ENCODE measurements at places on chromosomes 2 and 18. TPM values are rescaled to one million over a fixed set of nuclear protein-coding genes. Genes with fewer than 3 reads are reported as not detected.

- no peaks in the 10 kb centered on the region for H3K36me3 ChIP-seq
- no peak overlapping the region for H3K4me3 ChIP-seq
- DNase-seq = no peak
- no peaks in the 10 kb centered on the region for H3K27me3 ChIP-seq
- H3K27ac ChIP-seq = no peak overlapping the region
Observed at GRCh38 chr2:120794716-120795115, 59.0 kb downstream of the GLI2 start.

GRCh38 chr2:159637240-159637639 is 20.9 kb upstream of the BAZ2B start:
- no peaks in the 10 kb centered on the region for H3K4me1 ChIP-seq
- H3K36me3 ChIP-seq = no peaks in the 10 kb centered on the region
- DNase-seq = no peak
- no peaks in the 10 kb centered on the region for H3K27me3 ChIP-seq

DNA sequence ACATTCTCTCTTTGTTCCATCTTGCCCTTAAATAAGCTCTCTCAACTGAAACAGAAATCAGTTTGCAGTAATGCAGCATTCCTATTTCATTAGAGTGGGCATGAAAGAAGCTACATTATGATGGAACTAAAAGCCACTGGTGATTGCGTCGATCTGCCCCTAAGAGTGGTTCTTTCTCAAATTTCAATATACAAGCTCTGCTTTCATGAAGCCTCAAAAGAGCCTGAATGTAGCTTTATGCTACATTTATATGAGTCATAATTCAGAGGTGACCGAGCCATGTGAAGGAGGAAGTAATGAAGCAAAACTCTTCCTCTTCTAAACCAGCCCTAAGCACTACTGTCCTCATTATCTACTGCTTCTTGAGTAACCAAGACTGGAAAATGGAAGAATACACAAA is 64.8 kb upstream of the CYTIP start:
- peaks cover 34% of the 10 kb centered on the region for H3K27me3 ChIP-seq
- H3K4me3 ChIP-seq = no peak overlapping the region
- no peak for DNase-seq
- no peaks in the 10 kb centered on the region for H3K36me3 ChIP-seq
- H3K27ac ChIP-seq = no peak overlapping the region

DNA sequence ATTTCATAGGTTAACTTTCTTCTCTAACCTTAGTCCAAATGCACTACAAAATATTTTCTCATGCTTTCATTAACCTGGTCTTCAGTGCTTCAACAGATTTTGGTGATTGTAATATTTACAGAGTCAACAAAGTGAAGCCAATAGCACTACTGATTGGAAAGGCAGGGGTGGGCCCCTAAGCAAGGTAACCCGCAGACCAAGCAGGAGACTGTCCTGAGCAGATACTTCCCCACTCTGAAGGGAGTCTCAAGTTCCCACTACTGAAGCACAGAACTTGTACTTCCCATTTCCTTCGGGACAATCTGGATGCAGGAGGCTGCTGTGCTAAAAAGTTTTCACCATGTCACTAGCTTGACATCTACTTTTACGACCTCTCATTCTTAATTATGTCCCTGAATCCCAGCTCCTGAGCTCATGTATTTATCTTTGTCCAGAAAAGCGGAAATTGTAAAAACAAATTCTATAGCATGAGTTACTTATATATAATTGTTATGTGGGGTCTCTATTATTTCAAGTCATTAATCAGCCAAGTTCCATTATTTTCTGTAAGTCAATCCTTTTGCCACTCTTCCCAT is 311.6 kb upstream of the REV1 start:
- no peak overlapping the region for H3K27ac ChIP-seq
- H3K4me1 ChIP-seq = no peaks in the 10 kb centered on the region
- DNase-seq = no peak
- H3K27me3 ChIP-seq = no peaks in the 10 kb centered on the region
- H3K4me3 ChIP-seq = no peak overlapping the region

- no peaks in the 10 kb centered on the region for H3K36me3 ChIP-seq
- H3K27me3 ChIP-seq = no peaks in the 10 kb centered on the region
- no peak for DNase-seq
- H3K27ac ChIP-seq = no peak overlapping the region
- peaks cover 4% of the 10 kb centered on the region for H3K4me1 ChIP-seq
Observed at GRCh38 chr2:204061241-204061640, 124.7 kb downstream of the ICOS start.

GRCh38 chr2:12043131-12043530 is 296.7 kb downstream of the LPIN1 start:
- H3K27ac ChIP-seq = no peak overlapping the region
- peaks cover 2% of the 10 kb centered on the region for H3K27me3 ChIP-seq
- no peaks in the 10 kb centered on the region for H3K36me3 ChIP-seq
- peaks cover 5% of the 10 kb centered on the region for H3K4me1 ChIP-seq
- no peak for DNase-seq

DNA sequence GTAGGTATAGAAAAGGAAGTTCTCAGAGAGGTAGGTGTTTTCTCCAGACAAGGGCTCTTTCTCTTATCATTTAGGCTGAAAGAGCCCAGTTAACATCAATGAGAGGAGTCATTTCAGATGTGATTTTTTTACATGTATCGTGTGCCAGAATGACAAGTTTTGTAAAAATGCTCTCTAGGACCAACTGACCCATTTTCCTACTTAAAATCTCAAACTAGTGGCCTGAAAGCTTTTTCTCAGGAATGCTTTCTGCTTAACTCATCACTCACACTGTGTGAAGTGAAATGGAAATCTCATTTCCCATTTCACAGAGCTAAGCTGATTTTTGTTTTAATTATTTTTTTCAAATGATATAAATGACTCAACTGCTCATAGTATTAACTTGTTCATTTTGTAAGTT is 128.7 kb upstream of the CYP26B1 start:
- H3K36me3 ChIP-seq = no peaks in the 10 kb centered on the region
- DNase-seq = no peak
- H3K27me3 ChIP-seq = no peaks in the 10 kb centered on the region
- no peak overlapping the region for H3K4me3 ChIP-seq
- no peak overlapping the region for H3K27ac ChIP-seq

DNA sequence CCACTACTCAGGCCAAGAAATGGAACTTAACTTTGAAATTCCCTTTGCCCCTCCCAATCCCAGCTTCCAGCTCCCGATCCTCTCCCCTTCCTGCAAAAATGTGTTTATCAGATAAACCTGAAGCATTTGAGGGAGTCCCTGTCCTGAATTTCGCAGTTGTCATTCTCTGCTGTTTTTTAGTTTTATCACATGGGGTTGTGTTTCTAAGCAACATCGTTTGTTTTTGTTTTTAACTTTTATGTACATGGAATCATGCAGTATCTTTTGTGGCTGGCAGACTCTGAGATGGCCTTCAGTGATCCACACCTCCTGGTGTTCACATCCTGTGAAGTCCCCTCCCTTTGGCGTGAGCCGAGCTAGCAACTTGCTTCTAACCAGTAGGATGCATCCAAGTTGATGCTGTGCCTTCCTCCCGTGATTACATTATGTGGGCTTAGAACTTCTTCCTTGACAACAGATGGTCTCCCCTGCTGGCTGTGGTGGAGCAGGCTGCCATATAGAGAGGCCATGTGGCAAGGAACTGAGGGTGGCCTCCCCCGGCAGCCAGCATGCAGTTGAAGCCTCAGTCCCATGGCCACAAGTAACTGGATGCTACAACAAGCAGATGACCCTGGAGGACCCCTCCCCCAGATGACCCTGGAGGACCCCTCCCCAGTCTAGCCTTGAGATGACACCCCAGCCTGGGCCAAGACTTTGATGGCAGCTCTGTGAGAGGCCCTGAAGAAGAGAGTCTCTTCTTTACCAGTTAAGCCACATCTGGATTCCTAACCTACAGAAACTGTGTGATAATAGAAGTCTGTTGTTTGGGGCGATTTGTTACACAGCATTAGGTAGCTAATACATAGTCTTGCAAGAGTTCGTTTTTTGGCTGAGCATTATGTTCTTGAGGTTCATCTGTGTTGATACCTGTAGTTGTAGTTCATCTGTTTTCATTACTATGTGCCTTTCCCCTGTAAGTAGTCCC is 27.7 kb downstream of the SH3BP4 start:
- H3K27me3 ChIP-seq = no peaks in the 10 kb centered on the region
- no peaks in the 10 kb centered on the region for H3K4me1 ChIP-seq
- no peak overlapping the region for H3K4me3 ChIP-seq
- H3K27ac ChIP-seq = no peak overlapping the region
- no peaks in the 10 kb centered on the region for H3K36me3 ChIP-seq

DNA sequence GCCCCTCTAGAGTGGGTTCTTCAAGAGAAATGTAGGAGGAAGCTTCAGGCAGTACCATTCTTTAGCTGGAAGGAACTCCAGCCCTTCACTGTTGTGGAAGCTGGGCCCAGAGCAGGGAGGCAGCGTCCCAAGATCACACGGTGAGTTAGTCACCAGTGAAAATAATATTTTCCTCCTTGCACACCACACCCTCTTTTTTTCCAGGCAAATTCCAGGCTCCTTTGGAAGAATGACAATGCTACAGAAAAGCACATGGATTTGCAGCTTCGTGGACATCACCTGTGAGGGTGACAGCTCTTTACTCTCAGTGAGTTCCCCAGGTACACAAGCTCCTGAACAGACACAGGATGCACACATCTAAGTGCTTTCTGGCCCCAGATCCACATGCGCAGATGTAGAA is 157.1 kb downstream of the COL6A3 start:
- no peaks in the 10 kb centered on the region for H3K36me3 ChIP-seq
- no peaks in the 10 kb centered on the region for H3K4me1 ChIP-seq
- H3K27me3 ChIP-seq = peaks cover 4% of the 10 kb centered on the region
- no peak for DNase-seq

DNA sequence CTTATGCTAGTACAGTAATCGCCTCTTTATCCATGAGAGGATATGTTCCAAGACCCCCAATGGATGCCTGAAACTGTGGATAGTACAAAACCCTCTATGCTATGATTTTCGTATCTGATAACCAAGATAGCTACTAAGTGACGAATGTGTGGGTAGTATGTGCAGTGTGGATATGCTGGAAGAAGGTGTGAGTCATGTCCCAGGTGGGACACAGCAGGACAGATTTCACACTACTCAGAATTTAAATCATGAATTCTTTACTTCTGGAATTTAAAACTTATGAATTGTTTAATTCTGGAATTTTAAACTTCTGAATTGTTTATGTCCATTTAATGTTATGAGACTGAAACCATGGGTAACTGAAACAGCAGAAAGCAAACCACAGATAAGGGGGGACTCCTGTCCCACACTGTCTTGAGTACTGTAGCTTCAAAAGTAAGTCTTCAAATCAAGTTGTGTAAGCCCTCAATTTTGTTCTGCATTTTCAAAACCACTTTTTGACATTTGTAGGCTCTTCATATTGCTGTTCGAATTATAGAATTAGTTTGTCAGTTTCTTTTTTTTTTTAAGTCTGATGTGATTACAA is 116.0 kb downstream of the LTBP1 start:
- peaks cover 5% of the 10 kb centered on the region for H3K27me3 ChIP-seq
- H3K36me3 ChIP-seq = no peaks in the 10 kb centered on the region
- no peak for DNase-seq
- H3K4me1 ChIP-seq = no peaks in the 10 kb centered on the region
- H3K4me3 ChIP-seq = no peak overlapping the region
- no peak overlapping the region for H3K27ac ChIP-seq

GRCh38 chr2:15117409-15118050 is 443.6 kb downstream of the NBAS start:
- DNase-seq = no peak
- H3K36me3 ChIP-seq = no peaks in the 10 kb centered on the region
- H3K27ac ChIP-seq = no peak overlapping the region
- no peaks in the 10 kb centered on the region for H3K27me3 ChIP-seq

DNA sequence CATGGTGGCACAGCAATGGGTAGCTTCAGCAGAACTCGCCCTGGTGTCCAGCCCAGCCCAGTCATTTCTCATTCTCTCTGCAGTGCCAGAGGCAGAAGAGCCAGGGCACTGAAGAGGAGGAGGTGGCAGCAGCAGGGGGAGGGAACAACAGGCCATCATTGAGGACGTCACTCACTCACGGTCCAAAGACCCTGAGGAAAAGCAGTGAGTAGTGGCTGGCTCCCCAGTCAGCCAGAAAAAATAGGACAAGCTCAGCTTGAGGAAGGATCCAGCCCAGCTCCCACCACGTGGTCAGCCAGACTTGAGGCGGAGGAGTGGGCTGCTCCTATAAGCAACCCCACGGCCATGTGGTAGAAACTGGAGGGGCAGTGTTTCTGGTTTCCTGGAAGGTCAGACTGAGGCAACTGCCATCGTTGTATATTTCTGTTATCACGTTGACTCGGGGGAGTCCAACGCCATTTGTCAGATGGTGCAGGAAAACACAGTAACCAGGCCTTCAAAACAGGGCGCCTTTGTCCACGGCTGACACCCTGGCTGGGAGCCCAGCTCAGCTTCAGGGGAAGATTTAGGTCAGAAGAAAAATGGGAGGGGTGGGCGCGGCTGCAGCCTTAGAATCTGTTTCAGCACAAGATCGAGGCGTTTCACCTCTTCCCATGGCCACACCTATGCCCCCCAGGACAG is 19.0 kb upstream of the TMEM247 start:
- no peaks in the 10 kb centered on the region for H3K36me3 ChIP-seq
- peaks cover under 1% of the 10 kb centered on the region for H3K27me3 ChIP-seq
- no peak overlapping the region for H3K27ac ChIP-seq
- no peak overlapping the region for H3K4me3 ChIP-seq
- DNase-seq = no peak

GRCh38 chr2:235051436-235052260 is 99.8 kb downstream of the SH3BP4 start:
- H3K4me3 ChIP-seq = no peak overlapping the region
- H3K27ac ChIP-seq = no peak overlapping the region
- H3K27me3 ChIP-seq = no peaks in the 10 kb centered on the region
- H3K36me3 ChIP-seq = no peaks in the 10 kb centered on the region
- H3K4me1 ChIP-seq = no peaks in the 10 kb centered on the region

The PAX3 gene
- not detected for total RNA-seq

The VWA3B gene
- not detected for total RNA-seq

Data from CD4-positive, CD25-positive, alpha-beta regulatory T cell (primary cell).